ENCODE measurements at places on chromosomes 7 and 10.

DNA sequence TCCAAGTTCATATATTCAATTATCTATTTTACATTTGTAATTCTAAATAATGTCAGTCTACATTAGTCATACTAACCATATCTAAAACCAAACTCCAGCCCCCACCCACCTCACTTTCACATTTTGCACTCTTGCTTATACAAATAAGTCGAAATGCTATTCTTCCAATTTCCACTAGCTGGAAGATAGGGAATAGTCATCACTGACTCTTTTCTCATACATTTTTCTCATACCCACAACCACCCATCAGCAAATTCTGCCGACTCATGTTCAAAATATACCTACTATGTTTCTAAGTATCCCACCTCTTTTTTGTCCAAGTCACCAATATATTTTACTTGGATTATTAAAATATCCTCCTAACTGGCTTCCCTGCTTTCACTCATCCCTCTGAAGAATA, 93.2 kb upstream of the DGKB start:
- DNase-seq, result no peak

DNA sequence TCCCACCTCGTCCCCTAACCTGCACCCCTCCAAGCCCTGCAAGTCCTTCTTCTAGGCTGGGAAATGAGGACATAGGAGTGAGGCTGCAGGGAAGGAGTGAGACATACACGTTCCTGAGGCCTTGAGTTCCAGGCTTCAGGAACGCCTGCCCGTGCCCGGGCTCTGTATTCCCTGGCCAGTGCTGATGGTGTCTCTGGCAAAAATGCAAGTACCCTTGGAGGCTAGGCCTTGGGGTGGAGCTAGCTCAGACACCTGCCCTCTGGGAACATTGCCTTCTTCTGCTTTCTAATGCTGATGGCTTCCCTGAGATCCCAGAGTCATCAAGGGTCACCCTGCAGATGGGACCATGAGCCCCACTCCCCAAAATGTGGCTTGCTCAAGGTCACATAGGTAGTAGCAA, 76.0 kb downstream of the GRK5 start:
- no peak for DNase-seq

DNA sequence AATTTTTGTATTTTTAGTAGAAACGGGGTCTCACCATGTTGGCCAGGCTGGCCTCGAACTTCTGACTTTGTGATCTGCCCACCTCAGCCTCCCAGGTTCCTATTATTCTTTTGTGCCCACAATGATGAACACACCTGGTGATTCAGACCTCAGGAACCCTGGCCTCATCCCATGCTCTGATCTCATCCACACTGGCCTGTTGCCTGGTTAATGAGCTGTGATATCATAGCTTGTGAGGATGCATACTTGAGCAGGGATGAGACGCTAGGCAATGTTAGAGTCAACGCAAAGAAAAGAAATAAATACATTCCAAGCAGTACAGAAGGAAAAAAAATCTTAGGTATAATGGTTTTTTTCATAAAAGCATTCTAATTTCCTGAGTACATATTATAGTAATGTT, 82.4 kb upstream of the RNF32 start:
- DNase-seq, result no peak

DNA sequence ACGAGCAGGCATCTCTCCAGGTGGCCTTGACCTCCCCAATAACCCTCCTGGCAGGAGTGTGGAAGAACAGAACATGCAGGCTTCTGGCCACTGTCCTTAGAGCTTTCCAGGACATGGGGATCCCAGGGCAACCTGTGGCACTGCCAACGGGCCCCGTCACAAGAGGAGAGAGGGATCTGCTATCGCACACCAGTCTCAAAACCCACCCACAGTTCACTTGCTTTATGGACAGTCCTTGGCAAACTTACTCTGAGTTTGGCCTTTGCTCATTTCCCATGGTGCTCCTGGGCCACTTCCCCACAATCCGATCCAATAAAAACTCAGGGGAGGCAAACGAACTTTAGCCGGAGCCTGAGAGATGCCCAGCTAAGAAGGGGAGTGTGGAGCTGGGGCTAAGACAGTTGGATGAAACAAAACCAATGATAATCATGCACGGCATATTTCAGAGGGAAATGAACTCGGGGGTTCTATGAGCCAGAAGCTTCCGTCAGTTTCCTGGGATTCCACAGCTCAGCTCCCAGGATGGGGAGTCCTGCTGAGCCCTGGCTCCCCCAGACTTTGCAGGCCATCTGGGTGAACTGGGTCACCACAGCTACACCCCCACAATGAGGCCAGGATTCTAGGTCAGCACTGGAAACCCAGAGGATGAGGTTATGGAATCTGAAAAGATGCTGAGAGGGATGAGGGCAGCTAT, 158.4 kb downstream of the NEURL1 start:
- no peak for DNase-seq

DNA sequence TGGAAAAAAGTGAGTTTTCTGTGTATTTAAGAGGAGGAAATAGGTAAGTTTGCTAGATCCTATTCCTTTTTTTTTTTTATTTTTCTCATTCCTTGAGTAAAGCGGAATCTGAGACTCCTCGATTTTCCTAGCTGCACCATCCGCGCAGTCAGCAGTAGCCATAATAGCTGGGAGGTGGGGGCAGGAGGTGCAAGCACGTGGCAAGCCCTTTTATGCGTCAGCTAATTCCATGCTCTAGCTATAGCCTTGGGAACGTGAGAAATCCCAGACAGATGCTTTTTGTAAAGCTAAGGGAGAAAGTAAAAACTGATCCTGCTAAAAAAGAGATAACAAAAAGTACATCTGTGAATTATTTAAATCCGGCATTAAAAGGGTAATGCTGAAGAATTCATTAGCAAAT, 33.2 kb upstream of the TPK1 start:
- DNase-seq, result no peak

Data from T-helper 9 cell (primary cell).